BJ (cell line): ENCODE measurements at places on chromosomes 16 and 17.

DNA sequence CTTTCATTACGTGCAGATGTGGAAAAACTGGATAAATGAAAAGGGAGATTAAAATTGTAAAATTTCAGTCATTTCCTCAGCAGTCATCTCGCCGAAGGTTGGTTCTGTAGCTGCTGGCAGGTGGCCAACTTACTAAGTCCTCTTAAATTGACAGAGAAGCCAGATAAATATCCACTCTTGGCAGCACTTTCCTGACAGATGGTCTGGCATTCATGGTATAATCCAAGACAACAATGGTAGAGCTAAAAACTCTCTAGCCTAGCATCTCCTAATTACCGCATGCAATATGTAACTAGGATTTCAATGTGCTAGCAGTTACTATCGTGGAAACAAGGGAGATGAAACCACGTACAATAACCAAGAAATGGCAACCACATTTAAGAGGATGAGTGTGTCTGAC is 306.3 kb downstream of the CNTNAP4 start:
- DNase-seq: no peak

DNA sequence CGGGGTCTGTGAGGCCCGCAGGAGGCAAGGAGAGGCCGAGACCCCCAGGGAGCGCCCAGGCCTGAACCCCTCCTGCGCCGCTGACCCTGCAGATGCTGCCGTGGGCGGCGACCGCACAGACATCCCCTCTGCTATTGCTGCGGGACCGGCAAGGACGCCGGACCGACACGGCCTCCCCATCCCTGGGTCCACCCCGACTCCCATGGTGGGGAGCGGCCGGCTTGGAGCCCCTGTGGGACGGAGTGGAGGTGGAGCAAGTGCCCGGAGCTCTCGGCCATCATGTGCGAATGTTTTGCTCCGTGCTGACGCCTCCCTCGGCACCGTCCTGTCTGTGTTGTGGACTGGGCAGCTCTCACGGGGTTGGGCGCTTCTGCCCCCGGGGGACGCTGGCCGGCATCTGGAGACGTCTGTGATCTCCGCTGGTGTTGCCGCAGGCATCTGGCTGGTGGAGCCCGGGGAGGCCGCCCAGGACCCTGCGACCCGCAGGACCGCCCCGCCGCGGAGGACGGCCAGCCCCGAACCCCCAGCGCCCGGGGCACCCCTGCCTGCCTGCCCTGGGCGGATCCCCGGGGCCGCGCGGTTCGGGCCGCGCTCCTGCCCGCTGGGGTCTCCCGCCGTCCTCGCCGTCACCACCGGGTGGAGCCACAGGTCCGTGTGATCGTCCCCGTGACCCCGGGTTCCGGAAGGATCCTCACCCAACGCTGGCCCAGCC is 12.8 kb upstream of the GNG13 start:
- no peak for DNase-seq

- DNase-seq: no peak
Measured at GRCh38 chr17:29588017-29588561, 1.4 kb downstream of the GIT1 start.

GRCh38 chr17:43803758-43804157 is 23.5 kb downstream of the CFAP97D1 start:
- DNase-seq: no peak

GRCh38 chr17:81483085-81483861 is 29.3 kb downstream of the ACTG1 start:
- no peak for DNase-seq

- DNase-seq: peak; percentile 24
Measured at GRCh38 chr17:82787081-82787848, 35.4 kb downstream of the TBCD start.

GRCh38 chr16:12697437-12697836 is 106.2 kb downstream of the CPPED1 start:
- DNase-seq: no peak

- no peak for DNase-seq
Measured at GRCh38 chr16:65494080-65494479, 372.2 kb upstream of the CDH11 start.

GRCh38 chr17:41639492-41640473 is 15.4 kb upstream of the KRT17 start:
- DNase-seq: no peak

- DNase-seq: no peak
Measured at GRCh38 chr17:79280010-79280409, 205.4 kb downstream of the ENGASE start.

GRCh38 chr16:59432896-59433295 is 698.8 kb upstream of the GOT2 start:
- no peak for DNase-seq

- DNase-seq: no peak
Measured at GRCh38 chr17:81522491-81523401, 5.4 kb upstream of the FSCN2 start.

DNA sequence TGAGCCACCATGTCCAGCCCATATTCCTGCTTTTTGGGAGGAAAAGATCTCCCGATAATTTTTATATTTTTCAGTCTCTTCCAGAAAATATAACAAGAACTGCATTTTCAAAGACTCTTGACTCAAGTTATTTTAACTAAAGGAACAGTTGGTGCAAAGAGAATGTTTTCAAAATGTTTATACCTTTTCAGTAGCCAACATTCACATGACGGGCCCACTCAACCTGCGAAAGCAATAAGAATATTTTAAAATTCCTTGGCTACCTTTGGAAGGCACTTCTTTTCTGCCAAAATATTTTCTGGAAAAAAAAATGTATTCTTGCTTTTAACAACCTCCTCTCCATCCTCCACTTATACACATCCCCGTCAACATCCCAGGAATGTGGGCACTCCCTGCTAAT is 140.3 kb downstream of the ZNF18 start:
- no peak for DNase-seq

- DNase-seq: peak; percentile 86
Measured at GRCh38 chr16:66741169-66741900, 10.1 kb downstream of the DYNC1LI2 start.

GRCh38 chr17:8713878-8714277 is 30.8 kb downstream of the CCDC42 start:
- no peak for DNase-seq

DNA sequence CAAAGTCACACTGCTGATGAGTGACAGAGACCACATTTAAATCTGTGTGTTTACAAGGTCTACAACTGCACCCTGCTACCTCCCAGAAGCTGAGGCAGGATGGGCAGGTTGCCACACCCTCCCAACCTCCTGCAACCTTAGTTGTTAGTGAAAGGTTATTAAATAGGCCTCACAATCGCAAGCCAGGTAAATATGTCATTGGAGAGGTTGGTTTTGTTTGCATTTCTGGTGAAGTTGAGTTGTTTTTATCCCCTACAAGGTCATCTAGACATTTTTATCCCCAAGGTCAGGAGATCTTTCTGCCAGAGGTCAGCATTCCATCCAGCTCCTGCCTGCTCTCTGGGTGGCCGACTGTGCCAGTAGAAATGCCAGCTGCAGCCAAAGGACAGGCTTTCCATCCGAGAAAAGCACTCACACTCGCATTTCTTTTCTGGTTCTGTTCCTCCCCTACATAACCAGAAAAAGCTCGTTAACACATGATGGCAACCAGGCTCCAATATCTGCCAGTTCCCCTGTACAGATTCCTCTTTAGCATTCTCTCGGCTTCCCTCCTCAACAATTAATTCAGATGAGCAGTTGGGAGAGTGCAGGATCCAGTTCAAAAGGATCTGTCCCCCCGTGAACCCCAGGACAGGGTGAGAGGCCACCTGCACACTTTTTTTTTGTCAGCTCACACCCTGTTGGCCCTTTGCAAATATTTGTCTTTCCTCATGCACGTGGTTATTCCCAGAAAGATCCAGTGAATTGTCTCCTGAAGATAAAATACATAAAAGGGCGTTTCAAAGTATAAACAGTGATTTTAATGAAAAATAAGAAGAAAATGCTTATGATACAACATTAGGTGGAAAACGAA is 562.8 kb downstream of the MAF start:
- DNase-seq: no peak
